Testis (tissue), 5 donors: ENCODE measurements at places on chromosomes 1 and 21. TPM values are rescaled to one million over a fixed set of nuclear protein-coding genes. Genes with fewer than 3 reads are reported as not detected.

JUN gene
- total RNA-seq: 60.6 TPM

PSRC1 gene
- total RNA-seq: 34.0 TPM

DNA sequence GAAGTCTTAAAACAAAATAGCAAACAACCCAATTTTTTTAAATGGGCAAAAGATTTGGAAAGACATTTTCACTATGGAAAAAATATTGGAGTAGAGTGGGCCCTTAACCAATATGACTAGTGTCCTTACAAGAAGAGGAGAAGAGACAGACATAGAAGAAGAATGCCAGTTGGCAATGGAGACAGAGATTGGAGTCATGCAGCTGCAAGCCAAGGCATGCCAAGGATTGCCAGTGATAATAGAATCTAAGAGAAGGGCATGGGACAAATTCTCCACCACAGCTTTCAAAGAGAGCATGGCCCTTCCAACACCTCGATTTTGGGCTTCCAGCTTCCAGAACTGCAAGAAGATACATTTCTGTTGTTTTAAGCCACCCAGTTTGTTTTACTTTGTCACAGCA lies 92.7 kb downstream of the RGS2 start:
- no peaks in the 10 kb centered on the region for H3K36me3 ChIP-seq
- no peak for DNase-seq
- H3K4me1 ChIP-seq: no peaks in the 10 kb centered on the region

- no peaks in the 10 kb centered on the region for H3K27me3 ChIP-seq
- no peak overlapping the region for H3K4me3 ChIP-seq
- no peaks in the 10 kb centered on the region for H3K36me3 ChIP-seq
- DNase-seq: no peak
- peak overlapping the region; percentile 5 for H3K27ac ChIP-seq
Measured at GRCh38 chr1:61175976-61176375, 93.6 kb downstream of the NFIA start.

GRCh38 chr1:220375715-220376114 lies 103.5 kb upstream of the RAB3GAP2 start:
- no peak overlapping the region for H3K27ac ChIP-seq
- no peak overlapping the region for H3K4me3 ChIP-seq
- H3K27me3 ChIP-seq: no peaks in the 10 kb centered on the region

- no peak overlapping the region for H3K4me3 ChIP-seq
- peaks cover 13% of the 10 kb centered on the region for H3K4me1 ChIP-seq
- no peaks in the 10 kb centered on the region for H3K36me3 ChIP-seq
- H3K27ac ChIP-seq: peak overlapping the region; percentile 14
- H3K27me3 ChIP-seq: no peaks in the 10 kb centered on the region
Measured at GRCh38 chr1:30976143-30976542, 67.6 kb upstream of the SDC3 start.

- DNase-seq: no peak
- no peaks in the 10 kb centered on the region for H3K36me3 ChIP-seq
- H3K4me1 ChIP-seq: peaks cover 4% of the 10 kb centered on the region
- no peaks in the 10 kb centered on the region for H3K27me3 ChIP-seq
- H3K27ac ChIP-seq: peak overlapping the region; percentile 60
Measured at GRCh38 chr1:164577291-164577690, 18.3 kb downstream of the PBX1 start.
